ENCODE measurements at places on chromosomes 2 and 18.

GRCh38 chr18:48002933-48003365 is 72.5 kb upstream of the SMAD2 start:
- no peak for DNase-seq

DNA sequence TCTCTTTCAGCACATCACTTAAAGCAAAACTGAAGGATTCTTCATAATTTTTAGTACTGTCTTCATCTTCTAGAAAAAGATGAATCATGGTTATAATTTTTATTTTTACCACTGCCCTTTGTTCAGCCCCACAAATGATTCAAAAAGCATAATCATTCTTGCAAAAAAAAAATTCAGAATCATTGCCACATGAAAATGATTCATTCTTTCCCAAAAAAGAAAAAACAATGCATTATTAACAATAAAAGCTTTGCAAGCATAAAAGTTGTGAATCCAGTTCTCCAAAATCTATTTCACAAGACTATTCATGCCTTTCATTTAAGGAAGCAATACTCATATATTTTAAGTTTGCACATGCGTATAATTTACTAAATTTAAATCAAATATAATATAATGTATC is 204.8 kb downstream of the RBM43 start:
- no peak for DNase-seq

DNA sequence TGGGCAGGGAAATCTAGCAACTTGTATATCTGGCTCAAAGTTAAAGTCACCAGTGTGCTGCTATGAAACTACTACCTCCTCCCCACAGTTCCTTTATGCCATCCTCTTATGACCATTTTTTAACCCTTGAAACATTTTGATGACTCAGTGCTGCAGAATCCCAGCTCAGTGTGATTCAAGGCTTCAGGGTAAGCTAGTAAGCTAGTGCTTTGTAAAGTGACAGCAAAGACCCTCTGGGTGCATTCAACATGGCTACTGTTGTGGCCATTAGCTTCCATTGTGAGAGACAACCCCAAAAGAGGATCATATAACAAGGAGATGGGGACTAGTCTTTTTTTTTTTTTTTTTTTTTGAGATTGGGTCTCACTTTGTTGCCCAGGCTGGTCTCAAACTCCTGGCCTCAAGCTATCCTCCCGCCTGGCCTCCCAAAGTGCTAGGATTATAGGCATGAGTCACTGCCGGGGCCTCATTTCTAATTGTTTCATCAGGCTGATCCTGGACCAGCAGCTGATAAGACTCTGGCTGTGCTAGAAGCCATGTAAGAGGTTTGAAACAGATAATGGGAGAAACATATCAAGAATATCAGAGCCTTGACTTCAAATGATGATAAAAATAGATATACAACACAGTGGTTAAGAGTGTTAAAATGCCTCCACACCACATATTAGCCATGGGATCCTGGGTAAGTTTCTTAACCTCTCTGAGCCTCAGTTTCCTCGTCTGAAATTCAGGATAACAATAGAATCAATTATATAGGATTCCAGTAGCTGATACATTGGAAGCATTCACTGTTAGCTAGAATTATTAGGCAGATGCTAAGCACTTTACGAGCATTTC is 65.7 kb upstream of the RTN4 start:
- no peak for DNase-seq

DNA sequence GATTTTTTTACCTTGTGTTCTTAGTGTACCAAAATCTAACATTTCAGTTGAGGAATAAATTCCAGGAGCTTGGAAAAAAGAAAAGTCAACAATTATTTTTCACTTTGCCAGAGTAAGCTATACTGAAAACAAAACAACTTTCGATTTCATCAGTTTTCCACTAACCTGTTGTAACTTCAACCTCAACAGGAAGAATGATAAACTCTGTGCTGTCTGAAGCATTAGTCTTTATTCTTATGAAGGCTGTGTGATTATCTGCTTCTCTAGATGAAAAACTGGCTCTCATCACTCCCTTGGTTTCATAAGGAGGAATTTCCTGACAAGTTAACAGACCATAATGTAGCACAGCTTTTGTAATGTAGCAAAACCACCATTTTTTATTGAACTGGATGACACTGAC is 121.2 kb downstream of the ZAP70 start:
- no peak for DNase-seq

GRCh38 chr18:36934884-36935283 is 106.0 kb downstream of the KIAA1328 start:
- no peak for DNase-seq

DNA sequence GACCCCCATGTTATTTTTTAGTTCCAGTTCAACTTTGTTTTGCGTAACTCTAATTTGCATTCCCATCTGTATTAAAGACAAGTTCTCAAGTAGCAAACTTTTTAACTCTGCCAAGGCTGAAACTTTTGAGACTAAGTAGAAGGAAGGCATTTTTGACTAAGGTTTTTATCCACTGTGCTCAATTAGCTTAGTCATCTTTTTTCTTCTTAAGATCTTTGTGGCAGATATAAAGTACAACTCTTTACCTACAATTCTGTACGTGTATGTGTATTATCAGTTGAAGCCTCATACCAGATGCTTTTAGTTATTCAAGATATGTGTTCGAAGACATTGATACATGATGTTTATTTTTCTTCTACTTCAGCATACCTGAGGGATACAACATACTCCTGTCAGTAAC is 41.6 kb downstream of the CREB1 start:
- no peak for DNase-seq

- DNase-seq: no peak
These were observed 63.3 kb downstream of the RTP5 start for GRCh38 chr2:241932899-241933178.

DNA sequence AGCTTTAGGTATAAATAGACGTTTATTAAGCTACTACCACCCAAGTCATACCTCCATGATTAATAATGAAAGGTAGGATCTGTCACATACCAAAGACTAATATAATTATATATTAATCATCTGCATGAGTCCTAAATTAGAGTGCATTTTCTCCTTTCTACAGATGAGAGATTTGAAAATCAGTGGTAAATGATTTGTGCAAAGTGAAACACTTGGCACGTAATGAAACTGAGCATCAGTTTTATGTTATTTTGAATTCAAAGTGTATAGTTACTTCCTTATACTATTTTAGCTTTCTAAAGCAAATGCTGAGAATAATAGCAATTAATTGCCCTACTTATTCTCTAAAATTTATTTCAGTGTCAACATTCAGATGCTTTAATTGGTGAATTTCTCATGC is 615.3 kb downstream of the TRIB2 start:
- no peak for DNase-seq

GRCh38 chr2:1227274-1227900 is 185.9 kb upstream of the TPO start:
- DNase-seq: no peak
